Right kidney (tissue), 9 donors: ENCODE measurements at places on chromosomes 12 and 14.

DNA sequence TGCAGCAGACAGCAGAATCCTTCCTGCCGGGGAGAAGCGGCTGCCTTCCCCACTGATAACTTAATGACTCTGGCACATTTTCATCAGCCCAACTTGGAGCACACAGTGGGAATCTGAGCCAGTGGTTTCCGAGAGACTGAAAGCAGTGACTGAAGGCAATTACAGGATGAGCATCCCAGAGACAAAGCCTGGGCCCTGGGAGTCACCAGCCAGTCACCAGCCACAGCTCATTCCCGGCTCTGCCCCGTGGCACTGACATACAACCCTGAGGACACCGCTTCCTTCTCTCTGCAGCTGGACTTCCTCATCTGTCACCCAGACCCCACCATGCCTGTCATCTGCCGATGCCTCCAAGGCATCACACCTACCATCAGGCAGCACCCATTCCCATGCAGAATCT is 192.3 kb downstream of the DPF3 start:
- DNase-seq = no peak

- DNase-seq = no peak
These were observed 18.8 kb downstream of the CAPS2 start for GRCh38 chr12:75311369-75311768.

- DNase-seq = no peak
These were observed 204.3 kb downstream of the PELI2 start for GRCh38 chr14:56322531-56322930.

GRCh38 chr12:121357331-121357730 is 5.1 kb upstream of the ANAPC5 start:
- DNase-seq = no peak

DNA sequence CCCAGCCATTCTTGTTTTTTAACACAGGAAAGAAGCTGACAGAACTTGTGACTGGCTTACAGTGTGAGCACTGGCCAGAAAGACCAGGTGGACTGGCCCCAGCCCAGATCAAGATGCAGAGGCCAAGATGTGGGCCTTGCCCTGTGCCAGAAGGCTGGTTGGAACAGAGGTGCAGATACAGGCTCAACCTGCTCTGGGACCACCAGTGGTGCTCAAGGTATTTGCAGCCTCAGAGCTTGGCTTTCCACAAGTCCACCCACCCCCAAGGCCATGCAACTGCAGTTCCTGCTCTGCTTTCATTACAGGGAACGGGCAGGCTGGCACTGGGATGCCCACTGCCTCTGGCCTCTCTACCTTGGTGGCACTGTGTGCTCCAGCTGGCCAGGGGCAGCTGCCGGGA is 23.3 kb downstream of the ZFC3H1 start:
- DNase-seq = no peak

DNA sequence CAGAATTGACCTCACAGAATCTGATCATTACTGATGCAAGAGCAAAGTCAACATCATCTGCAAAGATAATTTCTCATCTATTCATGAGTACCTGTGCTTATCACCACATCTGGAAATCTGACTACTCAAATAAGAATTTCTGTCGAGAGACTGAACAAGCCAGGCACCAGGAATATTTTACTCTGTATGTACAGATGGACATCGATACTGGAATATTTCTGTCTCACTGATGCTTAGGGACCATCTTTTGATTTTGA is 105.2 kb downstream of the BICD1 start:
- no peak for DNase-seq

DNA sequence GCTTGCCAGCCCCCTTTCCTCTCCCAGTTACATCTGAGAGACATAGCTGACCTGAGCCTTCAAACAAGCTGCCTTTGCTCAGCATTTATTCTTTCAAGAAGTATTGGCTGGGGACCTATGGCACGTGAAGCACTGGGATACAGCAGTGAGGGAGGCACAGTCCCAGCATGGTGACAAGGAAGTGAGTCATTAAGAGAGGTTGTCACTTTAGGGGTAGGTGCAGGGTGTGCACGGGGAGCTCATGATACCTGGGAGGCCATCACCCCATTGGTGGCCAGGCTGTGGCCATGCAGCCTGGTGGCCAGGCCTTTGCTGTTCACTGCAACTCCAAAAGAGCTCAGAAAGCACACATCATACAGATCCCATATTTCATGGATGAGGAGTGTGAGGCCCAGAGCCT is 5.7 kb upstream of the KRT75 start:
- no peak for DNase-seq

- no peak for DNase-seq
These were observed 77.1 kb downstream of the PLEKHG7 start for GRCh38 chr12:92779902-92780301.

- no peak for DNase-seq
These were observed 217.3 kb upstream of the TBX3 start for GRCh38 chr12:114901316-114901715.

GRCh38 chr14:70254476-70254961 is 65.8 kb upstream of the SLC8A3 start:
- DNase-seq = peak; percentile 62

GRCh38 chr12:102302553-102302952 is 104.9 kb upstream of the PMCH start:
- DNase-seq = no peak

DNA sequence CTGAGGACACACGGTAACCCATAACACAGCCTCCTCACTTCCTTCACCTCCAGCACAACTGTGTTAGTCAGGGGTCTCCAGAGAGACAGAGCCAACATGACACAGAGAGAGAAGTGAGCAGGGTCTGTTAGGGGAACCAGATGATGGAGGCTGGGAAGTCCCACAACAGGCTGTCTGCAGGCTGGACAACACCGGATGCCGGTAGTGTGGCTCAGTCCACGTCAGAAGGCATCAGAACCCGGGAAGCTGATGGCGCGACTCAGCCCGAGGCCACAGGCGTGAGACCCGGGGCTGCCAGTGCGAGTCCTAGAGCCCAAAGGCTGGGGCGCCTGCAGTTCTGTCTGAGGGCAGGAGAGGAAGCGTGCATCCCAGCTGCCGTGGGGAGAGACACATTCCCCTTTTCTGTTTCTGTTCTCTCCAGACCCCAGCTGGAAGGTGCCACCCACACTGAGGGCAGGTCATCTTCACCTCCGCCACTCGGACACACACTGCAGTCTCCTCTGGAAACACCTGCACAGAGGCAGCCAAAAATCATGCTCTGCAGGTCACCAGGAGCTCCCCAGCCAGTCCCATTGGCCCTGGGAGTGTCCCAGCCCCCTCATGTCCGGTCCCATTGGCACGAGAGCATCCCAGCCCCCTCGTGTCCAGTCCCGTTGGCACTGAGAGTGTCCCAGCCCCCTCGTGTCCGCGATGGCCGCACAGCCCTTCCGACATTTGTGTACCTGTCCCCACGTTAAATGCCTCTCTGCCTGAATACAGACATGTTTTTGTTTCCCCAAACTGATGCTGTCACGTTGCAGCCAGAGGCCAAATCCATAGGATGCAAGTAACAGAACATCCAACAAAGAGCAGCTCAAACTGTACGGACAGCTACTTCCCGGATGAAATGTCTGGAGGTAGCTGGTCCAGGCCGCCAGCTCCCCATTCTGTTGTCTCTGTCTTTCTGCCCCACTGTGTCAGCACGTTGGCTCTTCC is 7.9 kb upstream of the FBRSL1 start:
- DNase-seq = no peak

GRCh38 chr12:19412844-19413243 is 26.4 kb upstream of the AEBP2 start:
- DNase-seq = no peak

- no peak for DNase-seq
These were observed 102.6 kb upstream of the MED13L start for GRCh38 chr12:116380108-116380507.

DNA sequence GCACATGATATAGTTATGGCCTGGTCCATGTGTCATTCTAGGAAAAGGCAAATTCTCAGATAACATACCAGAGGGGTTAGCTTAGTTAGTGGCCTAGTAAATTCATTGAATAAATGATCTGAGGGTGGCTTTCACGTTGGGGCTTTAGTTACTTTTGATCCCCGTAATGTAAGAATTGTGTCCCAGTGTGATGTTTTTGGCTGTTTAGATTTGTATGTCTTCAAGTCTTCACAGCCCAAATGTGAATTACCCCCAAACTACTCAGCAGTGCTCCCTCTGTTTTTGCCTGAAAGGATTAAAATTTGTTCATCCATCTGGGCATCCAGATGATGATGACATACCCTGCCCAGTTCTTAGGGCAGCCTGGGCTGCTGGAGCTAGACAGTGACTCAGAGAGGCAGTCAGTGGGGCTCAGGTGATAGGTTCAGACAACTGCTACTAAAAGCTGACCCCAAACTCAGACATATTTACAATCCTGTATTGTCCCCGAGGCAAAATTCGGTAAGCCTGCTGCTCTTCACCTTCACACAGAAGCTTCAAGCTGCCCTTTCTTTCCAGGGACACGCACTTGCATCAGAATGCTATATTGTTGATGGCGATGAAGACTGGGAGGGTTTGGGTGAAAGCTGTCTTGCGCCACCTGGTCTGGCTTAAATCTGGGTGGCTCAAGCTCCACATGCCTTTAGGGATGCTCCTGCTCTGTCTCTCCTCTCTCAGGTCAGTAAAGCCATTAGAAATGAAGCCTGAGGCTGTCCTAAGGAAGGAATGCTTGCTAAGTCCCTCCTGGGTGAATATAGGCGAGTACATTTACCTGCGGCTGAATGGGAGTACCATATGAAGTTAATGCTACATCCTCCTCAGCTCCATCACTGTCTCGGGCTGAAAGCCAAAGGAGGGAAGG is 10.3 kb downstream of the GPRC5D start:
- DNase-seq = no peak

DNA sequence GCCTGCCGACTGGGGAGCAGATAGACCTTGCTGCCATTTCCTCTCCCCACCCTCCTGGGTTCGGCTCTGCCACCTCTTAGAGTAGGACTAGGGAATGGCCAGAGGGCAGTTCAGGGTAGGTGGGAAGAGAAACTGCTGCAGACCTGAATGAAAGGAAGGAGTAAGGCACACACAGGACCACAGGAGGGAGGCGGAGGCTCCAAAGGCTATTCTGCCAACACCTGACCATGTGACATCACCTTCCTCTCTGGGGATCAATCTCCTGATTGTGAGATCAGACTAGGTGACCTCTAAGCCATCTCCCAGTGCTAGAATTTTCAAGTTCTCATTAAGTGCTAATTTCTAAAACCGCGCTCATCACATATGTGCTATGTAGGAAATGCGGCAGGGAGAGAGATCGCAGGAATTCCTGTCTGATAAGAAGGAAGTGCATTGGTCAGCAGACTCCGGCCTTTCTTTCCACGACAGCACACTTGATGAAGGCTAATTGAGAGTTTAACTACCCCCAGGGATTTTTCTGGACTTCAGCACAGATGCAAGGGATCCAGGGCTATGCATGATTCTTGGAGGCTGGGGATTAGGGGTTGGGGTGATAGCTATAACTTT is 11.5 kb upstream of the TSPAN11 start:
- no peak for DNase-seq

DNA sequence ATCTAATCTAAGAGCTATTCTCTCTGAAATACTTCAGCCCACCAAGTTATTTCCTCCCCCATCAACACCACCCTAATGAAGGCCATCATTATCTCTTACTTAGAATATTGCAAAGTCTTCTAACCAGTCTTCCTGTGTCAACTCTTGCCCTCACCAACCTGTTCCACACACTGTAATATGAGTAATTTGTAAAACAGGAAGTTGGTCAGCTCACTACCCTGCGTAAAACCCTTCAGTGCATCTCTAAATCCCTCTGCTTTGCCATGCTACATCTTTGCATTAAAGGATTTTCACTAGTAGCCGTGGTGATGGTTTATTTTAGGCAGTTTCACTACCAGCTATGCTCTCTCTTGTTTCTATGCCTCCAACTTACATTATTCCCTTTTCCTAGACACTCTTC is 70.0 kb downstream of the KIF21A start:
- DNase-seq = no peak

GRCh38 chr12:51913071-51914033 is 6.0 kb downstream of the ACVRL1 start:
- no peak for DNase-seq
